Caki2 (cell line): ENCODE measurements at places on chromosomes 16 and 17.

DNA sequence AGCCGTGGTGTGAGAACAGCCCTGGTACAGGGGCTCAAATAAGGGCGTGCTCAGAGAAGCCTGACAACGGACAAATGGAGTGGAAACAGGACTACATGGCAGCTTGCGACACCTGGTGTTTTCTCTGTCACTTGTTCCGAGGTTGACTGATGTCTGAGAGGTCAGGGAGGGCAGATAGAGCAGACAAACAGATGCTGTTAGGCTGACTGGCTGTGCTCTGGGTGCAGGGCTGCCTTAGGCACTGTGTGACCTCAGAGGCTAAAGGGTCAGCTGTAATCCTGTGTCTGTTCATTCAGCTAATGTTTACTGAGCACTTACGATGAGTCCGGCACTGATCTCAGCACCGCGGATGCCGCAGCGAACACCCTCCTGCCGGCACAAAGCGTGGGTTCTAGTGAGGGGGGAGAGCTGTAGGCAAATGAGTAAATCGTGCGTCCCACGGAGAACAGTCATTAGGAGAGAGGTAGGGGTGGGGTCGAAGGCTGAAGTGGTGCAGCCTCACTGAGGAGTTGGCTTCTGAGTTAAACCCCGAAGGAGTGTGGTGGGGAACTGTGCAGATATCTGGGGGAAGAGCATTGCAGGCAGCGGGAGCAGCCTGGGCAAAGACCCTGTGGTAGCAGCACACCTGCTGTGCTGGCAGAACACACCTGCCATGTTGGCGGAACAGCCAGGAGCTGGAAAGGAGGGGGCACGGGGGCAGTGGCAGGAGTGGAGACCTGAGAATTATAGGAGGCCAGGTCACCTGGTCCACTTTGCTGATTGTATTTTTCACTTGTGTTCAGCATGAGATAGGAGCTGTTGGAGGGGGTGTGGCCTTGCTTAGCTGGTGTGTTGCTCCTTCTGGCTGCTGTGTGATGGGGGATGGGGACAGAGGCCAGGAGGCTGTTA lies 35.0 kb downstream of the GPT2 start:
- DNase-seq = no peak

DNA sequence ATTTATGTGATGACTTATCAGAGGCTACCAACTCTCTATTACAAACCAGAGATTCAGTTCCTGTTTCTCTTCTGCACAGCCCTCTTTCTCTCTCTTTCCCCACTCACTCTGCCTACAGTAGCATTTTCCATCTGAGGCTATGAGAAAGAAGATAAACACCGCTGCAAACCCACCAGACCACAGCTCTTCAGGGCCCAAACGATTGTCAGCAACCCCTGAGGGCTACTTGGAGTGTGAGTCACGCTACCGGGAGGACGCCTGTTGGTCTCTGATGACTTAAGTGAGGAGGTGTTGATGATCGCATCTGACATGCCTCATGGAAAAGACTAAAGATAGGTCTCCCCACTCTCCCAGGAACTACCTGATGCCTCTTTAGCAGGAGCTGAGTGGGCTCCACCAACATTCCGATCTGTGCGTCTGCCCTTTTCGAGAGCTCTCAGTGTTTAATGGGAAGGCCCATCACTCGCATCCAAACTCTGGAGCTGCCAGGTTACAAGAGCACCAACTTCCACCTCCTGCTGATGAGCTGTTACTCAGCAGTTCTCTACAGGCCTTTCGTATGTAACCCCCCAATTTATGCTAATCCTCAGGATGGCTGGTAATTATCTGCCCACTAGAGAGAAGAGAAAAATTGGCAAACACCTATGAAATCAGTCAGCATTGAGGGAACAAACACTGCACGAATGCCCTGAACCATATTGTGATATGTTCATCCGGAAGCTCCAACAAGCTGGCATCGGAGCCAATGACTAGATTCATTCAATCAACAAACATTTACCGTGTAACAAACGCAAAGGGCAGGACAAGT lies 9.2 kb downstream of the GRIN2A start:
- no peak for DNase-seq

- no peak for DNase-seq
These were observed 10.3 kb upstream of the ITGAX start for GRCh38 chr16:31344712-31345111.

- DNase-seq = peak; percentile 68
These were observed 25.8 kb downstream of the SRCIN1 start for GRCh38 chr17:38579934-38580333.

DNA sequence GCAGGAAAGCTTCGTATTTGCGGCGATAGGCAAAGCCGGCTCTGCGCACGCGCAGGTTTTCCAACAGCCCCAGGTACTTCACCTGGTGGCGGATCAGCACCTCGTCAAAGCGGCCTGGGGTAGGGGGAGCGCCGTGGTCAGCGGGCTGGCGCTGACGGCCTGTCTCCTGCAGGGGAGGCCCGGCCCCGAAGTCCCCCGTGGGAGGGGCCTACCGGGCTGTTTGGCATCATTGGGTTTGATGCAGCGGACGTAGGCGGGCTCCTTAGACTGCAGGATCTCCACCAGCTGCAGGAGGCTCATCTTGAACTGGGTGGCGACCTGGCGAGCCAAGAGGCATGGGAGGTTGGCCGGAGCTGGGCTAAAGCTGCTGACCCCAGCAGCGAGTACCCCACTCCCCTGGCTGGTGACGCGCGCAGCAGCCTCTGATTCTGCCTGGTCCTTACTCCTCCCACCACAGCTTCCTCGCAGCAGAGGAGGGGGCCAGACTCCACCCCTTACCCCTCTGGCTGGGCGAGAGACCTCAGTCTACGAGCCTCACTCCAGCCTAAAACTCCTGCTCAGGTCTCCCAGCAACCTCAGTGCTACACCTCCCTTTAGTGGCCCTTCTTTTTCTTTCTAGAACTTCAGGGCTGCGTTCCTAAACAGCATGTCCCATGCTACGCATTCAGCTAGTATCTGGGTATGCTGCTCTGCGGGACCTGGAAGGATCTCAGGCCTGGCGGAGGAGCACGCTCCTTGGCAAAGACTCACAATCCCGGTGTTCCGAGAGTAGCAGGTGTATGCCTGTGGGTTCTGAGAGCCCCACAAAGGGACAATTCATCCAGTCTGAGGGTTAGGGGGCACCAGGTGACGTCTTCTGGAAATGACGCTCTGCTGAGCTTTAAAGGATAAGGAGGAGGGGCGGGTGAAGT lies 16.1 kb upstream of the CRK start:
- DNase-seq = no peak

DNA sequence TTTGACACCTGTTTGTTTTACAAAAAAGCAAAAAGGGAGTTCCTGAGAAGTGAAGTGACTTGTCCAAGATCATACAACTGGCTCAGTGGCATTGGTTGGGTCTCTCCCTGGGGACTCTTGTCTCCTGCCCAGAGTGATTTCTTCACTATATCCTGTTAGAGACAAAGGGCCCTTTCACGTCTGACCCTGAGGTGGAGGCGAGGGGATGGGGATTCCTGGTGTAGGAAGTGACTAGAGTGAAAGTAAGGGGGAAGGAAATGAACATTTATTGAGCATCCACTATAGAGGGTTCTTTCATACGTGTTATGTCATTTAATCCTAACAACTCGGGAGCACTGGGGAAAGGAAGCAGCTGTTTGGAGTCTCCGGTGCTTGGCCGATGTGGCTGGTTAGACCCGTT lies 9.0 kb downstream of the ITGB3 start:
- DNase-seq = no peak

GRCh38 chr17:1792495-1793446 lies 30.9 kb downstream of the SERPINF1 start:
- DNase-seq = no peak

DNA sequence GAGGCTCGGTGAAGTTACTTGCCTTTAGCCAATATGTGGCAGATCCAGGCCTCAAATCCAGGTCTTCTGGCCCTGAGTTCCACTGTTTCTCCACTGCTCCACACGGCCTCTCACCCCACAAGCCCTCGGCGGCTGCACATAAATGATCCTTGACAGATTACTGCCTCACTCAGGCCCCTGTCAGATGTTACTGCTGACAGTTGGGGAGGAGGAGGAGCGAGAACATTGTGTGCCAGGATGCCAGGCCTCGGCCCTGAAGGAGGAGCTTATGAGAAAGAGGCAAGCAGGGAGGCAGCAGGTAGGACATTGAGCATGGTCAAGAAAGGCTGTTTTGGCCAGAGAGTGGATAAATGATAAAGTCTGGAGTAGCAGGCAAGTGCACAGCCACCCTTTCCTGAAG lies 88.6 kb downstream of the RAB11FIP4 start:
- DNase-seq = no peak
